H54 (cell line): ENCODE measurements at places on chromosomes 2 and 18.

- DNase-seq, result no peak
Observed at GRCh38 chr2:147364597-147364996, 480.2 kb upstream of the ACVR2A start.

- no peak for DNase-seq
Observed at GRCh38 chr2:30899516-30900054, 92.3 kb upstream of the CAPN13 start.

DNA sequence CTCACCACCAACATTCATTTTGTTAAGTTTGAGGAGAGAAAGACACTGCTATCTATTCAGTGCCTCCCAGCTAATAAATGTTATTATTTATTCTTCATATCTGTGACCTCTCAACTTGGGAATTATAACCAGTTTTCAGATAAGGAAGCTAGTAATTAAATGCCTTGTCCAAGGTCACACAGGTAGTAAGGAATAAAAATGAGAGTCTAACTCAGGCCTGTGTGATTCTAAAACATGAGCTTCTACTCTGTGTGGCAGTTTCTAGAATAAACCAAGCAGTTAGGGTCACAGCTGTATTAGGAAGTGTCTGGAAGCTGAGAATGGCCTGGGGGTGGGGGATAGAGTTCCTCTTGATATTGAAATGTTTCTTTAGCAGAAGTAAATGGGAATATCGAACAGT, 137.8 kb upstream of the LRATD1 start:
- no peak for DNase-seq

GRCh38 chr18:7383002-7383980, 152.4 kb downstream of the LRRC30 start:
- DNase-seq, result no peak

DNA sequence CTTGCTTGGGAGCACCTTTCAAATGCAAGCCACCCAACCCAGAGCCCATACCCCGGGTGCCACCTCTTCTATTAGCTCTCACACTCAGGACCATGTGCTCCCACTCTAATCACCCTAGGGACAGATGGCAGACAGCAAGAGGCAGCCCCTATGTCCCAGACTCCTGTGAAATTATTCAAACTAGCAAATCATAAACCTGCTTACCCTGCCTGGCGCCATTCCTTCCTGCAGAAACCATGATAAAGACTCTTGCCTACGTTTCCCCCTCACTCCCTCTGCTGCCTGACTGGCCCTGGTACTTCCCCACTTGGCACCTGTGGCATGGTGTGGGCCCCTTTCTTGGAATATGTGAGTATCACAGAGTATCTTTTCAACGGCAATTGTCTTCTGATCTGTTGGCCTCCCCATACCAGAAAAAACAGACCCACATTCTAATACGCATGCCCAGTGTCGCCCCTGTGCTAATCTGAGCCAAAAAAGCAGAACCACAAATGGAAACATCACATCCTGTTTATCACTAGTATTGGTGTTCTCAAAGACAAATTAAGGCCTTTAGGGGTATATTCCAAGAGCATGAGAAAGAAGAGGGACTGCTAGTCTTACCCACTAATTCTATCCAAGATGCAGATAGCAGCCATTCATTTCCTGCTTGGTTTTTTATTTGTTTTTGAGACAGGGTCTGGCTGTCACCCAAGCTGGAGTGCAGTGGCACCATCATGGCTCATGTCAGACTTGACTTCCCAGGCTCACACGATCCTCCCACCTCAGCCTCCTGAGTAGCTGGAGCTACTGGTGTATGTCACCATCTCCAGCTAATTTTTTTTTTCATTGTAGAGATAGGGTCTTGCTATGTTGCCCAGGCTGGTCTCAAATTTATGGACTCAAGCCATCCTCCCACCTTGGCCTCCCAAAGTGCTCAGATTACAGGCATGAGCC, 44.1 kb upstream of the TTC39C start:
- DNase-seq, result no peak

DNA sequence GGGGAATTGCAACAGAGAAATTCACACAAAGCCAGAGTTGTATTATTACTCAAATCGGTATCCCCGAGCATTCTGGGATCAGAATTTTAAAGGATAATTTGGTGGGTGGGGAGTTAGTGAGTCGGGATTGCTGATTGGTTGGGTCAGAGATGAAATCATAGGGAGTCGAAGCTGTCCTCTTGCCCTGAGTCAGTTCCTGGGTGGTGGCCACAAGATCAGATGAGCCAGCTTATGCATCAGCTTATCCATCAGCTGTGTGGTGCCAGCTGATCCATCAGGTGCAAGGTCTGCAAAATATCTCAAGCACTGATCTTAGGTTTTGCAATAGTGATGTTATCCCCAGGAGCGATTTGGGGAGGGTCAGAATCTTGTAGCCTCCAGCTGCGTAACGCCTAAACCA, 34.3 kb upstream of the ITM2C start:
- no peak for DNase-seq

DNA sequence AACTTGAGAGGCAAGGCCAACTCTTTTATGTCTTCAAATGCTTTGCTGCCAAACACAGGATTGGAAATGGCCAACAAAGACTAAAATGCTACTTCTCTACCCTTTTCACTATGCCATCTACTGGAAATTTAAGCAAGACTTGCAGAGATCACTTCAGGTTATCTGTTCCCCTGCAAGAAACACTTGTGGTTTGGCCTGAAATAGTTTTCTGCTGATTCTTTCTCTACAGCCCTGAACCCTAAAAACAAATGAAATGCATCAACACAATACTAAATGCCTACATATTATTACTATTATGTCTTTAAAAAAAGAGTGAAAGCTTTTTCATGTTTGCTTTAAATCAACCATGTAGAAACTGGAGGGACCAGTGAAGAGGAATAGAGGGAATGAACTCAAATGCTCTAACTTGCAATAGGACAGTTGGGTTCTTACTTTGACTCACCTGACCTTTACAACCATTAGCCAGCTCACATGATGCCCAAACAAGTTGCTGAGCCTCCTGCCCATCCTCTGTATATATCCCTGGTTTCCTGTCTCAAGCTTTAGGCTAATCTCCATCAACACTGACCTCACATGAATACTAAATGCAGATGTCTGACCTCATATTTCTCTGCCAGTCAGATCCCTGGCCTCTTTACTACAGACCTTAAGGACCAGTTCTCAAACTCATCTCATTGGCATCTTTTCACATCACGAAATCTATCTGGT, 17.5 kb upstream of the ADAM17 start:
- peak; percentile 13 for DNase-seq

GRCh38 chr2:241363426-241363825, 7.3 kb downstream of the FARP2 start:
- no peak for DNase-seq

DNA sequence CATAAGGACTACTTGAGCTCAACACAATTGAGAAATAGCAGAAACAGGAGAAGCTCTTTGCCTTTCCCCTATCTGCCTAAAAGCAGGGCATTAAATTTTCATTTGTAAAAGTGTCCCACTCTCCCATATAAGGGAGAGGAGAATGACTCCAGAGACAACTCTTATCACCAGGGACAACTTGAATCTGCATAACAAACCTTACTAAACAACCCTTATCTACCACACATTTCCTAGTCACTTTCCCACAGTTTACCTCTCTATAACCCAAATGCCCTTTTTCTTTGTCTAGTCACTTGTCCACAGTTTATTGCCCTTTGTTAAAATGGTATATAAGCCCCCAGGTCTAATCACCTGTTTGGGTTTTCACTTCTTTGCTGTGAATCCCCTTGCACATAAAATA, 37.5 kb upstream of the PPM1B start:
- DNase-seq, result no peak

DNA sequence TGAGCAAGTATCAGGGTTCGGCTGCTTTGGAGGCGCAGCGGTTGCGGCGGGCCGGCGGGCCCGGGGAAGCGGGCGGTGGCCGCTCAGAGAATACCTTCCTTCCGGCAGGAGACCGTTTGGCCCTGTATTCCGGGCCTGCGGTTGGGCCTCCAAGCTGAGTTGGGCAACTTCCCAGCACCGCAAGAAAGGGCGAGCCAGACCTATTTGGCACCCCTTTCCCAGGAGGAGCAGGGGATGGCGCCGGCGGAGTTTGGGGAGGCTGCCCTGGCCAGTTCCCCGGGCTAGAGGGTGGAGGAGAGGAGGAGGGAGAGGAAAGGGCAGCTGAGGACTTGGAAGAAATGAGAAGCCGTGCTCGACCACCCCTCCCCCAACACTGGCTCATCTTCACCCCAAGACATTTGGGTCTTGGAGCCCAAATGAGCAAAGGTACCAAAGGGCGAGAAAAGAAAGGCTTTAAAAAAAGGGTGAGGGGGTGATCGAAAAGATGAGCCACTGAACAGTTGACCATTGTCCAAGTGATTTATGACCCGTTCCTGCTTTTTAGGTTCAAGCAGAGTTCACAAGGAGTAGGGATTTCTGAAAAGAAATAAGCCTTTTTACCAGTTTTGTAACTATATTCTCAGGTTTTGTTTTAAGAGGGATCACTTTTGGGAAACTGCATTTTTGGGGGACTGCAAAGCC, 8.4 kb downstream of the HOXD3 start:
- DNase-seq, result no peak

GRCh38 chr2:8438996-8439395, 242.9 kb upstream of the ID2 start:
- DNase-seq, result no peak

DNA sequence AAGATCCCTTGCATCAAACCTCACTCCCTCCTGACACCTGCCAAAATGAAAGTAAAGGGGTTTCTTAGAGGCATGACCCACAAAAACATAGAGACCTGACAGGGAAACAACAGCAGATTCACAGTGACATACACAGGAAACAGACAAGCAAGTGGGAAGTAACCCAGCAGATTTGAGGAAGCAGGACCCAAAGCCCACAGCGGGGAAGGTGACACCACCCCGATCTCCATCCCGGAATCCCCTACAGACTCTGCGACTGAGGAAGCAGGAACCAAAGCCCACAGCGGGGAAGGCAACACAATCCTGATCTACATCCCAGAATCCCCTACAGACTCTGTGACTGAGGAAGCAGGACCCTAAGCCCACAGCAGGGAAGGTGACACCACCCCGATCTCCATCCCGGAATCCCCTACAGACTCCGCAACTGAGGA, 21.6 kb downstream of the CIB4 start:
- DNase-seq, result no peak

GRCh38 chr2:222864296-222864695, 3.5 kb downstream of the ACSL3 start:
- DNase-seq, result peak; percentile 36

DNA sequence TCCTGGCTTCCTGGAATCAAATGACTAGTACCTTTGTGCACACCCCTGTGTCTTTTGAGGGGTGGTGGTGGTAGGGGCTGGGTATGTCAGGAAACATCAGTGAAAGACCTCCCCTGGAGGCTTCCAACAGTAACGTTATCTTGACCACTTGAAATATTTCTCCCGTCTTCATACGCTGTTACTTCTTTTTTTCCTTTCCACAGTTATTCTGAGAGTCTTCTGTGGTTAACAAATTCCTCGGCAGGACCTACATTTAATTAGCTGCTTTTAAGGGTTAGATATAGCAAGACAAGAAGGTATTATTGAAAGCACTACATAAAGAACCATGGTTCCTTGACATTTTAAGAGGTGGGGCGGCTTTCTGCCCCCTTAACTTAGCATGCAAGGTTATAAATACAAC, 34.6 kb downstream of the UGP2 start:
- no peak for DNase-seq

- DNase-seq, result no peak
Observed at GRCh38 chr2:113276216-113276760, 2.4 kb downstream of the PAX8 start.

GRCh38 chr2:68238955-68239822, 13.1 kb downstream of the PPP3R1 start:
- DNase-seq, result no peak
